ENCODE measurements at places on chromosomes 5 and 9. TPM values are rescaled to one million over a fixed set of nuclear protein-coding genes. Genes with fewer than 3 reads are reported as not detected.
A peak's percentile ranks its signal among the peaks of the same experiment; 100 is the strongest.

DNA sequence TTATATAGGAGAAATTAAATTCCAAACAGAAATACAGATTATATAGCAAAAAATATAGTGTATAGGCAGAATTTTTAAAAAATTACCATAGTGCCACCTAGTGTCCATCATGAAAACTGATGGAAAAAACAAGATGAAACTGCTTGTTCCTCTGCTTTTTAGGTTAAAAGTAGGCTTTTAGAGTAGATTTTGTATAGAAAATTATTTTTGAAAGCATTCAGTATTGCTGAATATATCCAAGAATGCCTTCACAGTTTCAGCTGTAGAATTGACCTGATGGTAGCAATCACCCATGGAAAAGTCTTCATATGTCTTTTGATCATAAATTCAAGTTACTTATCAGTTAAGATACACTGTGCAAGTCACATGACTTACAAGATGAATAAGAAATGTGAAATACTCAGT, 19.7 kb downstream of the RIOK2 start:
- DNase-seq = peak; percentile 7

DNA sequence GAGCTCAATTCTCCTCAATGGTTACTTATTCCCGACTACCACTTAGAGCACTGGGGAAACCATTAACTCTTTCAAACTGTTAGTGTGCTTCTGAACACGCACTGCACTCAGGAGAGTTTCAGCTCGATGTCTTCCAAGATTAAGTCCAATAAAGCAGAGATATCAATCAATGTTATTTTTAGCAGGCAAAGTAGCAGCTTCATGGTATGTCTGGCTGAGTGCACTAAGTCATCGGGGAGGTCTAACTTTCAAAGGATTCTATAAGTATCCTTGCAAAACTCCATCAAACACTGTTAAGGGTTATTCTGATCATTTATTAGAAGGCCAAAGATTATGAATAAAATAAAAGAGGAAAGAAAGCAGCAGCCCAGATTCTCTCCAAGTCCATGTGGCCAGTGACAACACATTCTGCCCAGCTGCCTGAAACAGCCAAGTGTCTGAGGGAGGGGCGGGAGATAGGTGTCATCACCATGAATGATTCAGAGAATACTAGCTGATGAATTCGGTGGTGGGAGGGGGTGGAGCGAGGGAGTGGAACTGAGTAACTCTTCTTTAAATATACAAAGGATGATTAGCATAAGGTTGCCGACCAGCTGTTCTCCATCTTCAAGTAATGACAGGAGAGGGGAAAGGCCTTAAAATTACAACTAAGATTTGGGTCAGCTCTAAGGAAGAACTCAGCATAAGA, 21.3 kb downstream of the NREP start:
- peak; percentile 92 for DNase-seq

DNA sequence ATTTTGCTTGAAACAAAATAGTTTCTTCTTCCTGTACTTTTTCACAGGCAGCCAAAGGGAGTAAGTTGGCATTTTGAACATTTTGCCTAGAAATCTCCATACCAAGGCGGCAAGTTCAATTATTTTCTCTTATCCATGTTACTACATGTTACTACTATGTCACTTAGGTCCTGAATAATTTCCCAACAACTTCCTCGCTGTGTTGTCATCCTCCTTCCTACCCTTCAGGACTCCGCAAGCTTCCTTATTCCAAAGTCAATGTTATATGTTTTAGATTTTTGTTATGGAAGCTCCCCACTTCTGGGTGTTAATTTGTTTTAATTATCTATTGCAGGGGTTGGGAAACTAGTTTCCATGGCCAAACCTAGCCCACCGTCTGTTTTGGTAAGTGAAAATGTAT, 9.9 kb upstream of the B4GALT1 start:
- no peak for DNase-seq

The DAB2IP gene
- total RNA-seq = 6.2 TPM

The RPL37 gene
- total RNA-seq = 116 TPM

- no peak for DNase-seq
Observed at GRCh38 chr5:177220576-177220975, 82.9 kb downstream of the RAB24 start.

DNA sequence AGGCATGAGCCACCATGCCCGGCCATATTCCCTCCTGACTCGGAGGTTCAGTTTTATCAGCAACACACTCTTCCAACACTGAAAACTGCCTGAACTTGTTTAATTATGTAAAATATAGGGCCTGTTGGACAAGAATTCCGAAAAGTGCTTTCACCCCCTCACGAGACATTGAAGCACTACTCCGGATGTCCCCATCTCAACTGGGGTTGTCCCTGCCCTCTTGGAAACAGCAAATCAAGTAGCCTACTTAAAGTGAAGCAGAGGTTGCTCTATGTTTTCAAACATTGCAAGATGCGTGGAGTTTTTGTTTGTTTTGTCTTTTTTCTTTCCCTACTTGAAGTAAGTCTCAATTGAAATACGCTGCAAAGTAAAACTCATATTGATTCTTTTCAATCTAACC, 7.6 kb downstream of the PTGER4 start:
- no peak for DNase-seq

GRCh38 chr9:77544546-77544945, 103.6 kb downstream of the GNA14 start:
- DNase-seq = peak; percentile 46

DNA sequence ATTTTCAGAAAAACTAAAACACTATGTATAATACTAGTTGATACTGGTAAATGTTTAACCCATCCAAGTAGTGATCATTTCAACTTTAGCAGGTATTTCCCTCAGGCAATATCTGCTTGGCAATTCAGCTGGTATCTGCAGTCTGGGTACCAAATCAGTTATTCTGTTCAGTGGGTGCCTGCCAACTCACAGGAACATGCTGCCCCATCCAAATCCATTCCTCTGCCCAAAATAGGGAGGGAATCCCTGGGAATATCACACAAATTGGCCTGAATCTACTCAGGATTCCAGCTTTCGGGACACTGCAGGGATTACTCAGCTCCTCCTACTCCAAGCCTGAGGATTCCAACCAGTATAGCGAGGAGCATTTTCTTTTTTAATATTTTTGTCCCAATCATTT, 61.7 kb upstream of the PDE4D start:
- DNase-seq = no peak

The FOXI1 gene
- not detected for total RNA-seq

DNA sequence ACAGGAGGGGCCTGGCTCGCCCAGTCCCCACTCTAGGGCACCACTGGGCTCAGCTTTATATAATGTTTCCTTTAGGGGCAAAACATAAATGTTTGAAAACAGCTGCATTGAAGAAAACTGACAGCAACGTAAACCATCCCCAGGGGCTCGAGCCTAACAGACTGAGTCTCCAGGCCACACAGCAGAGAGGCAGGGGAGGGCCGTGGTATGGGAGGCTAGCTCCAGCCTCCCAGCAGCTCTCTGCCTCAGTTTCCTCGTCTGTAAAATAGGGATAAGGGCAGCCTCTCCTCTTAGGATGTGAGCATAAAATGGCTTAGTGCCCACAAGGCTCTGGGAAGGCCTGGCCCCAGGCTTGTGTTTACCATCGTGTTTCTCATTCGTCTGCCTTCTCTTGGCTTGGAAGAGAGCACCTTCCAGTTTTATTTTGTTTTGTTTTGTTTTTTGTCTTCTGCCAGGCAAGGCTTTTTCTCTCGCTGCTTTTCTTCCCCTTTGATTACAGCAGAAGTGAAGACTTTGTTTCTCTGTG, 2.7 kb downstream of the ANKRD33B start:
- DNase-seq = no peak

GRCh38 chr9:96626912-96627311, 7.3 kb upstream of the CDC14B start:
- peak; percentile 42 for DNase-seq

DNA sequence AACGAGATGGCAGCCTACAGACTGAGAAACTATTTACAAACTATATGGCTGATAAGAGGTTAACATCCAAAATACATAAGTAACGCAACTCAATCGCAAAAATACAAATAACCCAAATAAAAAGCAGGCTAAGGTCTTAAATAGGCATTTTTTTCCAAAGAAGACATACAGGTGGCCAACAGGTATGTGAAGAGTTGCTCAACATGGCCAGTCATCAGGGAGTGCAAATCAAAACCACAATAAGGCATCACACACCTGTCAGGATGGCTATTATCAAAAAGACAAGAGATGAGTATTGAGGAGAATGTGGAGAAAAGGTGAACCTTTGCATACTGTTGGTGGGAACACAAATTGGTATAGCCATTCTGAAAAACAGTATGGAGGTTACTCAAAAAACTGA, 73.5 kb downstream of the CAMSAP1 start:
- DNase-seq = no peak

- DNase-seq = no peak
Observed at GRCh38 chr9:129889122-129889940, 54.1 kb downstream of the USP20 start.

GRCh38 chr5:10411336-10411735, 30.3 kb upstream of the ROPN1L start:
- DNase-seq = no peak

GRCh38 chr9:128276574-128277270, 646 bp downstream of the SWI5 start:
- peak; percentile 55 for DNase-seq

The PAM gene
- total RNA-seq = 360 TPM

DNA sequence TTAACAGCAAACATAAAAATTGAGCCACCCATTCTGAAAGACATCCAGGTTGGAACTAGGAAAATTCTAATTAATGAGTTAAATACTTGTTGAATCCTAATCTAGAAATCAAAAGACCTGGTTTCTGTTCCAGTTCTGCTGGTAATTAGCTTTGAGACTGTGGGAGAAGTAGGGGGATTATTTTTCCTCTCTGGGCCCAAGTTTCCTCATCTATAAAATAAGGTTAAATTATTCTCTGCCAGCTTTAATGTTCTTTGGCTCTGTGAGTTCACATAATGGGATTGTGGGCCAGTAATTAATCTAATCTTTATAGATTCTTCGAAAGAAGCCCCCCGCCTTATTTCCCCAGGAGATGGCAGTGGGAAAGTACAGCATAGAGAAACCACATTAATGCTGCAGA, 104.6 kb downstream of the ENC1 start:
- DNase-seq = no peak

DNA sequence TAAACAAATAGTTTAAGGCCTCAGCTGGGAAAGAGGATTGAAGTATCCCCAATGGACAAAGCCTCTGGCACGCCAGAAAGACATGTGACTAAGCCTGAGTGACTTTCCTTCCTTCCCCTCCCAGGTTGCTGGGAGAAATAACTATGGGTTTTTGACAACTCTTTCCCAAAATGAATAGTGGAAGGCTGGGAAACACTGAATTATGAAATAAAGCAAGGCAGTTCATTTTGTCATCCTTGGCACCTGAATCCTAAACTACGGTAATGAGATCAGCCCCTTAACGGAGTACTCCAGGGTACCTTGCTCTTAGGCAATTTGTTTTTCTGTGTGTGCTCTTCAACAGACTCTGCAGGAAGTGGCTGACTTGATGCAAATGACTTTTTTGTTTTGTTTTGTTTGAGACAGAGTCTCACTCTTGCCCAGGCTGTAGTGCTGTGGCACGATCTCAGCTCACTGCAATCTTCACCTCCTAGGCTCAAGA, 75.2 kb downstream of the LMNB1 start:
- DNase-seq = peak; percentile 7

DNA sequence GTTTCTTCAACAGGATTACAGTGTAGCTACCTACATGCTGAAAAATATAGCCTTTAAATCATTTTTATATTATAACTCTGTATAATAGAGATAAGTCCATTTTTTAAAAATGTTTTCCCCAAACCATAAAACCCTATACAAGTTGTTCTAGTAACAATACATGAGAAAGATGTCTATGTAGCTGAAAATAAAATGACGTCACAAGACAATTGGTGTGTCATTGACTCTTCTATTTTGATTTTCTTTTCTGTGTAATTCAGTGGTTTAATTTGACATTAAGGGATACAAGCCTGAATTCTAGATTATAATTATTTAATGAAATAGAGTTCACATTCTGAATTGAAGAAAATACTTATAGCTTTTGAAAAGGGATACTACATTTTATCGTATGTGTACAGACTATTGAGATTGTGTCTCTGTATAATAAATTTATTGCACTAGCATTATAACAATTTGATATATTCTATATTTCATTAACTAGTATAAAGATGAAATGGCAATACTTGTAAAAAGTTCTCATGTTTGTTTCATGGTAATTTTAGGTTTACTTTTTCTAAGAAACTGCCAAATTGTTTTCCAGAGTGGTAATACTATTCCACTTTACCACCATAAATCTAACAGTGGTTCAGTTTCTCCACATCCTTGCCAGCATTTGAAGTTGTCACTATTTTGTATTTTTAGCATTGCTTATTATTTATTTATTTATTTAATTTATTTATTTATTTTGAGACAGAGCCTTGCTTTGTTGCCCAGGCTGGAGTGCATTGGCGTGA, 18.7 kb downstream of the ANXA1 start:
- no peak for DNase-seq
